ENCODE measurements at places on chromosomes 11 and 22.
A peak's percentile ranks its signal among the peaks of the same experiment; 100 is the strongest.

- DNase-seq: no peak
Measured at GRCh38 chr11:30487200-30487898, 98.8 kb downstream of the MPPED2 start.

DNA sequence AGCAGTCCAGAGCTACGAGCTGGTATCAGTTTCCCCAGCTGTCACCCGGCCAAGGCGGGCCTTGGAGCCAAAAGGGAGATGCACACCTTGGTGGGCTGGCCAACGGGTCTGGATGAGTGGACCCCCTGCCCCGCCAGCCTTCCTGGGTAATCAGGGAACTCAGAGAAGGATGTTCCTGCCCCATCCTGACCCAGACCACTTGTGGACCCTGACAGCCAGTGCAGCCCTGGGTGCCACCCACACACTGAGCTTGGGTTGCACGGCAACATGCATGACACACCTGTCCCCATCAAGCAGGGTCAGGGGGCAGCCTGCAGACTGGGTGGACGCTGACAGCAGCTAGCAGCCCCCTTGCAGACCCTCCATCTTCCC is 8.6 kb downstream of the SLC25A1 start:
- no peak for DNase-seq

DNA sequence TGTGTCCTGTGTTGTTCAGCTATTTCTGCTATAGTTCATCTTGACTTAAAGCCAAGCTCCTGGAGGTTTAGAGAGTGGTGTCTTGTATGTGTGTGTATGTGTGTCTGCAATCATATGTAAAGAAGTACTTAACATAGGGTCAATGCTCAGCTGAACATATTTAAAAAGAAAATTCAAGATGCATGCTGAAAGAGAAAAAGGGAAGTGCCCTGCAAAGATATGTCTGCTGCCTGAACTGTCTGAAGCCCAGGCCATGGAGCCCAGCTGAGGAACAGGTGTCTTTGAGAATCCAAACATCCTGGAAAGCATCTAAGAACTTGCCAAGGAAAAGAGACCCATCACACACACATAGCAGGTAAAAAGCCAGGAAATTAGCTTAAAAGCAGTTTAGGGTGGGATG is 6.6 kb downstream of the TCN1 start:
- no peak for DNase-seq

DNA sequence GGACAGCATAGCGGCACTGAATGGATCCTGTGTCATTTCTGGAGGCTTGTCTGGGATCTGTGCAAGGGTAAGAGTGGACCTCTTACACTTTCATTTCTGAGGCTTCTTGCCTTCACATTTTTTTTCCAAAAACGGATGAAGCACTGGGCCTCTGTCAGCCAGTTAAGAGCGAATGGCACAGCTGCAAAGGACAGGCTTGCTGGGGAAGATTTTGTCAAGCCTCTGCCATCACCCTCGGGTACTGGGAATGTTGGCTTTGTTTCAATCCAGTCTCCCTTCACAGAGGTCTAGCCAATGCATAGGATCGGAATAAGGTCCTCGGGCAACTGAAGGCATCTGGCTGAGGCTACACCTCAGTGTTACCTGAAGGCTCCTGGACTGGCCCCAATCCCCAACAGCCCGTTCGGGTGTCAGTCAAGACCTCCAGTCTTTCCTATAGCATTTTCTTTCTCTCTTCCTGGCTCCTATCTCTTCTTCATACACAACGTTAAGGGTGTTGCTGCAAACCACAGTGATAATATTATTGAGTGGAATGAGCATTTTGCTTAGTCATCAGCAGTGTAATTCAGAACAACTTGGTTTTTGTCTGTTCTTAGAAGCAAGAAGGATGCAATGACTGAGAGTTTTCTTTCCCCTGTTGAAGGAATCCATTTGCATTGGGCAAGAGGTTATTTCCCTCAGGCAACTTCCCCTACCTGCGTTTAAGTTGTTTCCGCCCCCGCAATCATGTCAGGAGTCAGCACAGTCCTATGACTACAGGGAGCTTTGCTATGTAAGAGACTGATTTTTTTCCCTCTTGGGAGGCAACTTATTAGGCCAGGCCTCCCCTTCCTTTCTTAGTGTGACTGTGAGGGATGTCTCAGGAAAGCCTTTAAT is 22.8 kb downstream of the NPAT start:
- DNase-seq: peak; percentile 67

- DNase-seq: no peak
Measured at GRCh38 chr11:131644204-131644795, 273.9 kb downstream of the NTM start.

GRCh38 chr11:129719037-129719436 is 96.6 kb upstream of the TMEM45B start:
- no peak for DNase-seq

DNA sequence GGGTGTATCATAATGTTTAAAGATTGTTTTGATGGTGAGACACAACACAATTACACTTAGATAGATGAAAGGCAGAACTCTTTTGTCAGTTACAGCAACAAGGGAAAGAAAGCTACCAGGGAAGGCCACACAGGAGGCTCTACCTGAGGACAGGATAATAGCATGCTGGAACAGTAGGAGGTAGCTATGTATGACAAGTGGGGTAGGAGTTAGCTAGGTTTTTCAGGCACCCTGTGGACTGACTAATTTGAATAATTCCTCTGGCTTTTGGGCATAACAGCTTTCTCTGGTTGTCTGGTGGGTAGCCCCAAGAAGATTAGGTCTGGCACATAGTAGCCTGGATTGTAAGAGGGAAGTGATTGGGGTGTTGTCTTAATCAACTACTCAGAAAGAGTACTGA is 475.4 kb upstream of the CHORDC1 start:
- no peak for DNase-seq

- peak; percentile 62 for DNase-seq
Measured at GRCh38 chr22:38314051-38314932, 2.9 kb downstream of the CSNK1E start.

DNA sequence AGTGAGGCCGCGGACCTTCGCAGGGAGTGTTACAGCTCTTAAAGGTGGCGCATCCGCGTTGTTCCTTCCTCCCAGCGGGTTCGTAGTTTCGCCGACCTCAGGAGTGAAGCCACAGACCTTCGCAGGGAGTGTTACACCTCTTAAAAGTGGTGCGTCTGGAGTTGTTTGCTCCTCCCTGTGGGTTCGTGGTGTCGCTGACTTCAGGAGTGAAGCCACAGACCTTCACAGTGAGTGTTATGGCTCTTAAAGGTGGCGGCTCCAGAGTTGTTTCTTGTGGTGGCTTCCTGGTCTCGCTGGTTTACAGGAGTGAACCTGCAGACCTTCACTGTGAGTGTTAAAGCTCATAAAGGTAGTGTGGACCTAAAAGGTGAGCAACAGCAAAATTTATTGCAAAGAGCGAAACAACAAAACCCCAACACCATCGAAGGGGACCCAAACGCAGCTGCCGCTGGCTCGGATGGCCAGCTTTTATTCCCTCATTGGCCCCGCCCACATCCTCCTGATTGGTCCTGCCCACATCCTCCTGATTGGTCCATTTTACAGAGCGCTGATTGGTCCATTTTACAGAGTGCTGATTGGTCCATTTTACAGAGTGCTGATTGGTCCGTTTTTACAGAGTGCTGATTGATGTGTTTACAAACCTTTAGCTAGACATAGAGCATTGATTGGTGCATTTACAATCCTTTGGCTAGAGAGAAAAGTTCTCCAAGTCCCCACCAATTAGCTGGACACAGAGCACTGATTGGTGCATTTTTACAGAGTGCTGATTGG is 1.2 kb upstream of the TMEM45B start:
- DNase-seq: no peak

DNA sequence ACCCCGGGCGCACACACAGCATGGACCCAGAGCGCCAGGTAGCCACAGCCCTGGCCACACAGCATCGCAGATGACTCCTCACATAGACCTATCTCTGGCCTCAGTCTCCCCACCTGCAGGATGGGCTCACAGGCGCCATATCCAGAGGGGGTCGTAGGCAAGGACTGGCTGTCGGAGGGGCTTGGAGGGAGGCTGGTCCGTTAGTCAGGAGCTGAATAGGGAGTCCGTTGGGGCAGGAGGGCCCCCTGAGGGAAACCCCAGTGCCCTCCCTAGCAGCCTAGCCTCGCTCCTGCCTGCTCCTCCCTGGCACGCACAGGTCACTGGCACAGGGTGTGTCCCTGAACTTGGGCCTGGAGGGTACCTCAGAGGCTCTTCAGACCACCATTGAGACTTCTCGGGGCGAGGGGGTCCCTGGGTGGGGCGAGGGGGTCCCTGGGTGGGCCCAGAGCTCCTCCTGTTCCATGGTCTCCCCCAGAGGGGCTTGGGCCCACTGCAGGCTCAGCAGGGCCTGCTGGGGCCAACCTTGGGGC is 2.0 kb downstream of the PLXNB2 start:
- no peak for DNase-seq

DNA sequence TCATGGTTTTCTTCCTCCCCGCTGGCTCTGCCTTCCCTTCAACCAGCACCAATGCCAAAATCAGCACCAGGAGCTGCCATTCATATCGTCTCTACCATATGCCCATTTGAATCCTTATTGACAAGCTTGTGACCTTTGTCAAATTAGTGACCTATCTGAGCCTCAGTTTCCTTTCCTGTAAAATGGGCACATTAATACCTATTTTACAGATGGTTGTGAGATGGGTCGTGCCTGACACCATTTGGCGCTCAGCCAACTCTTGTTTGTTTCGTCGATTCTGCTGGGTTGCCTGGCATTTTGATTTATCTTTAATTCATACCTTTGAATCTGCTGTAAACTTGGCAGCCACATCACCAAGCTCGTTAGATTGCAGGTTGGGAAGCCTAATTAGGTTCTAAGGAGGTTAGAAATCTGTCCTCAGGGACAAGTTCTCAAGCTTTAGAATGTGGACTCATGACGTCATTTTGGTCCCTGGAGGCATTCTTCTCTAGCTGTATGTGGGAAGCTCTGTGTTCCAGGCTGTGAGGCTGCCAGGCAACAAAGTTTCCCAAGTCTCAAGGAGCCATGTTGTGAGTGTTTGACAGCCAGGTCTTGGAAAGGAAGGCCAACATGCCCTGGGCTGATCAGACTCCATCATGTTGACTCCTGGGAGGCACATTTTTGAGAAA is 61.0 kb downstream of the RPS6KA4 start:
- DNase-seq: peak; percentile 62

DNA sequence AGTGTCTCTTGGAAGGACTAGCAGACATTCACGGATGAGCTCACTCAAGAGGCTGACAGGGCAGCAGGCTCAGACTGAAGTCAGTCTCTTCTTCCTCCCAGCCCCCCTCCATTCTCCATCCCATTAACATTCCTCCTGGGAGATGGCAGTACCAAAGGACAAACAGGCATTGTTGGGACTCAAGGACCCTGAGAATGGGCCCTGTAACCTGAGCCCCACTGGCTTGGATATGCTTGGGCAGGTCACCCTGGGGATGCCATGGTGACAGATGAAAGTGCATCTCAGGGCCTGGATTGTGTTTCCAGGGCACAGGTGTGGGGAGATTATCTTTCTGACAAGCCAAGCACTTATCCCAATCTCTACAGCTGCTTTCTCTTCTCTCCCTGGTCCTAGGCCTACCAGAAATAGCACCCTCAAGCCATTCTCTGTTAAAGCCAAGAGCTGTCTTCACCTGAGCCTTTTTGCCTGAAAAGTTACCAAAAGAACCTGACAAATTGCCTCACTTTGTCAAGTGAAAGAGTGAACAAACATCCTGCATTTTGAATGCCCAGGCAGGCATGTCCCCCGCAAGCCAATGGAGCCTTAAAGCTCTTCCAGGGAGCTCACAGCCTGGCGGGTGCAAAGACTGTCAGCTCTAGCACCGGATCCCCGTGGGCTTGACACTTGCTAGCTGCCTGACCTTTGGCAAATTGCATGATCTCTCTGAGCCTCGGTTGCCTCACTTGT is 366.0 kb upstream of the NARS2 start:
- no peak for DNase-seq

- no peak for DNase-seq
Measured at GRCh38 chr11:123354371-123354975, 75.6 kb upstream of the GRAMD1B start.

- DNase-seq: no peak
Measured at GRCh38 chr11:70566768-70567530, 168.6 kb downstream of the CTTN start.

GRCh38 chr11:113016905-113017304 is 55.7 kb downstream of the NCAM1 start:
- DNase-seq: peak; percentile 14

DNA sequence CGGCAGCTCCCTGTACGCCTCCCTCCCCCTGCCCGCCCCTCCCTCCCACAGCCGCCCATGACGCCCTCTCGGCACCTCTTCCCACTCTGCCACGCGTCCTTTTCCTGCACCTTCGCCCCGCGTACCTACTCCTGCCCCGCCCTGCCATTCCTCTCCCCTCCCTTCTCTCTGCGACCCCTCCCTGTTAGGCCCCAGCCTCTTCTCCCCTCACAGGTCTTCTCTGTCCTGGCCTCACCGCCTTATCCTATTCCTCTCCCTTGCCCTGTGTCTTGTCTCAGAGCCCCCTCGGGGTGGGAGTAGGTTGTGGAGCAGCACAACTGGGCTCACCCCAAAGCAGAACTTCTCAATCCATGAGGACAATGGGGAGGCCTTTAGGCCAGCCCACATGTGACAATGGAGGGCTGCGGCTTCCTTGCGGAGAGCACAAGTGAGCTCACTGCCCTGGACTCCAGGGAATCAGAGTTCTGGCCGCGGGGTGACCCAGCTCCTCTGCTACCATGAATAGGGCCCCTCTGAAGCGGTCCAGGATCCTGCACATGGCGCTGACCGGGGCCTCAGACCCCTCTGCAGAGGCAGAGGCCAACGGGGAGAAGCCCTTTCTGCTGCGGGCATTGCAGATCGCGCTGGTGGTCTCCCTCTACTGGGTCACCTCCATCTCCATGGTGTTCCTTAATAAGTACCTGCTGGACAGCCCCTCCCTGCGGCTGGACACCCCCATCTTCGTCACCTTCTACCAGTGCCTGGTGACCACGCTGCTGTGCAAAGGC is 539 bp downstream of the SLC35C1 start:
- peak; percentile 70 for DNase-seq

All from fibroblast of villous mesenchyme (primary cell).